ENCODE measurements at places on chromosomes 5 and 9.

DNA sequence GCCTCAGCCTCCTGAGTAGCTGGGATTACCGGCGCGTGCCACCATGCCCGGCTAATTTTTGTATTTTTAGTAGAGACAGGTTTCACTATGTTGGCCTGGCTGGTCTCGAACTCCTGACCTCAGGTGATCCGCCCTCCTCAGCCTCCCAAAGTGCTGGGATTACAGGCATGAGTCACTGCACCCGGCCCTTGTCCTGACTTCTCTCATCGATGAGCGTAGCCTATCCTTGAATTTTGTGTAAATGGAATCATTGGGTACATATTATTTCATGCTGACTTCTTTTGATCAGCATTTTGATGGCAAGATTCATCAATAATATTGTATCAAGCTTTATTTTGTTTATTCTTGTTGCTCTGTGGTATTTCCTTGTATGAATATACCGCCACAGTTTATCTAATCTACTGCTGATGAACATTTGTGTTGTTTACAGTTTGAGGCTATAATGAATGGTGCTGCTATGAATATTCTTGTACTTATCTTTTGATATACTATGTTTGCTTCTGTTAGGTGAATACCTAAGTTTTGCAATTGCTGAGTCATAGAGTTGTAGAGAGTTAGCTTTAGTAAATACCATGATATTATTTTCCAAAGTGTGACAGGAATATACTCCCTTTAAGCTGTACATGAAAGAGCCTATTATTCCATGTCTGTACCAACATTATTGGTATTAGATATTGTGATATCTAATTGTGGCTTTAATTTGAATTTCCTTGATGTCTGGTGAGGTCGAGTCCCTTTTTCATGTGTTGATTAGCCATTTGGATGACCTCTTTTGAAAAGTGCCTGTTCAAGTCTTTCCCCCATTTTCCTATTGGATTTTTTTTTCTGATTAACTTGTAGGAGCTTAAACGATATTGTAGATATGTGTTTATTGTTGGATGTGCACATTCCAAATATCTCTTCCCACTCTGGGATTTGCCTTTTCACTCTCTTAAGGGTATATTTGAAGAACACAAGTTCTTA, 107.5 kb downstream of the RGS3 start:
- DNase-seq, result no peak

DNA sequence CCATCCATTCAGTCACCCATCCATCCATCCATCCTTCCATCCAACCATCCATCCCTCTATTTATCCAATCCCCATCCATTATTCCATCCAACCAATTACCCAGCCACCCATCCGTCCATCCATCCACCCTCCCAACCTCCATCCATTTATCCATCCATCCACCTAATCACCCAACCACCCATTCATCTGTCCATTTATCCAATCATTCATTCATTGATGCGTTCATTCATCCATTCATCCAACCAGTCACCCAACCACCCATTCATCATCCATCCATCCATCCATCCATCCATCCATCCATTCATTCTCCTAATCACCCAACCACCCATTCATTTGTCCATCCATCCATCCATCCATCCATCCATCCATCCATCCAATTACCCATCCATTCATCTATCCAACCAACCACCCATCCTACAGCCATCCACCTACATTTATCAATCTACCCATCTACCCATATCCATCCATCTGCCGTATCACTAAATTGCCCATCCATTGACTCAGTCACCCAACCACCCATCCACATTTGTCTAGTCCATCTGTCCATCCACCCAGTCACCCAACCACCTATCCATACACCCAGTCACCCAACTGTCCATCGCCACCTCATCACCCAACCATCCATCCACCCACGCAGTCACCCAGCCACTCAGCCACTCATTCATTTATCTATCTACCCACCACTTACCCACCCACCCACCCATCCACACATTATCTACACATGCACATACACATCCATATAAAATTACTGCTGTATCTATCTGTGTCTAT, 165.4 kb downstream of the TRIO start:
- DNase-seq, result no peak

DNA sequence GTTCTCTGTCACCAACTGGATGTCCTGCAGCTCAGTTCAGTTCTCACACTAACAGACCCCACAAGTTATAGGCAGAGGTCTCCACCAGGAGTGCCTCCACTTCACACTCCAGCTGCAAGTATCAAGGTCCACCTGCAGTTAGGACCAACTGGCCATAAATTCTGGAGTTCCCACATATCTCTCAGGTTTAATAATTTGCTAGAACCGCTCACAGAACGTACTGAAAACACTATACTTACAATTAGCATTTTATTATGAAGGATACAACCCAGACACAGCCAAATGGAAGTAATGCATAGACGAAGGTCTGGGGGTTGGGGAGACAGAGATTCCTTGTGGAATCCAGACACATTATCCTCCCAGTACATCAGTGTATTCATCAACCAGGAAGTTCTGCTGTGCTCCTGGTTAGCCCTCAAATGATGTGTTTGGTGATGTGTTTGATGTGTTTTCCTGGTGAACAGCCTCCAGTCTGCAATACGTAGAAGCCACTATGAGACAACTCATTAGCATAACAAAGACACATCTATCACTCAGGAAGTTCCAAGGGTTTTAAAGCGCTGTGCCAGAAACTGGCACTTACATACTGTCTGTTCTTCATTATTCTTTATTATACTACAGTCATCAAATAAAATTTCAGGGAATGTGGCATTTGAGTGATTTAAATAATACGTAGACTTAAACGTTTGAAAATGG, 25.4 kb downstream of the OGN start:
- no peak for DNase-seq

DNA sequence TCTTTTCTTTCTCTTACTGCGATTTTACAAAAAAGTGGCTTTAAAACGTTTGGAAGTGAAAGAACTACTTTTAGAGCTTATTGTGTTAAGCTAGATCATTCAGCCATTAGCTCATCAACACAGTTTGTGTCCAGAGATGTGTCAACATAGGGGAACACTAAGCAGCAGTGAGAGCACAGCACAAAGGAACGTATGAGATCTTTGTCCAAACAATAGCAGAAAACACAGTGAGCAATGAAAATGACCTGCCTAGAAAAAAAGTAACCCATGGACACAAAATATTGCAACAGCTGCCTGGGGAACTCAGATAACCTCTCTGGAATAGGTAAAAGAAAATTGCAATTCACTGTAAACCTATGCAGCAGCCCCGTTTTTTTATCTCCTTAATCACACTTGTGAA, 372.5 kb downstream of the ARHGEF28 start:
- DNase-seq, result no peak

- DNase-seq, result peak; percentile 19
Observed at GRCh38 chr9:112112941-112113681, 62.0 kb downstream of the SUSD1 start.

GRCh38 chr9:96654450-96655197, 493 bp downstream of the PRXL2C start:
- peak; percentile 76 for DNase-seq

DNA sequence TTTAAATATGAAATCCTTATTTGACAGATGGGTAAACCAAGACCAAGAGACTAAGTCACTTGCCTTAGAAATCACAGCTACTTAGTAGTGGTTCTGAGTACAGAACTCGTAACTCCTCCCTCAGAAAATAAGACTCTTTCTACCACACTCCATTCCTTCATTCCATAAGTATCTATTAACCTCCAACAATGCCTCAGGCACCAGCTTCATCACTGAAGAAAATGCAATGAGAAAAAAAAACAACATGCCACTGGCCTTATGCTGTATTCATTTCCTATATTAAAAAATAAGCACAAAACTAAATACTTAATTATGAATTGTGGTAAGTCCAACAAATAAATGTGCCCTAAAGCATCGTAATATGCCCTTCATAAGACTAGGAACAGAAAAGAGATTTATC, 13.5 kb upstream of the FREM1 start:
- DNase-seq, result no peak

DNA sequence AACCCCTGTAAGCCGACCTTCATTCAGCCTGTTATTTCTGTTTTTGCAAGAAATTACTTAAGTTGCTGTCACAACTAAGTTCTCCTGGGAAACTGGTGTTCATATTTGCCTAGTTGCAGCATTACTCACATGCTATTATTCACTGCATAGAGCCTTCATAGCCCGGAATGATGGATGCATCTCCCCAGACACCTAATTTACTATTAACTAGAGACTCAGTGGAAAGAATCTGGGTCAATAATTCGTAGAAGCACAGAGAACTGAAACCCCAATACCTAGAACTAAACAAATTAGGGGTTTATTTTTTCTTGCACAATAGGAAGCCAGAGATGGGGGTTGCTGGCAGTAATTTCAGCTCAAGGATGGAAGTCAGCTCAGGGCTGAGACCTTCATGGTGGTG, 45.7 kb upstream of the FAM170A start:
- DNase-seq, result no peak

- no peak for DNase-seq
Observed at GRCh38 chr5:174708476-174709207, 15.7 kb upstream of the MSX2 start.

- peak; percentile 70 for DNase-seq
Observed at GRCh38 chr9:105157171-105157583, 87.3 kb upstream of the SLC44A1 start.

GRCh38 chr5:143652108-143652700, 159.8 kb upstream of the HMHB1 start:
- DNase-seq, result peak; percentile 9

DNA sequence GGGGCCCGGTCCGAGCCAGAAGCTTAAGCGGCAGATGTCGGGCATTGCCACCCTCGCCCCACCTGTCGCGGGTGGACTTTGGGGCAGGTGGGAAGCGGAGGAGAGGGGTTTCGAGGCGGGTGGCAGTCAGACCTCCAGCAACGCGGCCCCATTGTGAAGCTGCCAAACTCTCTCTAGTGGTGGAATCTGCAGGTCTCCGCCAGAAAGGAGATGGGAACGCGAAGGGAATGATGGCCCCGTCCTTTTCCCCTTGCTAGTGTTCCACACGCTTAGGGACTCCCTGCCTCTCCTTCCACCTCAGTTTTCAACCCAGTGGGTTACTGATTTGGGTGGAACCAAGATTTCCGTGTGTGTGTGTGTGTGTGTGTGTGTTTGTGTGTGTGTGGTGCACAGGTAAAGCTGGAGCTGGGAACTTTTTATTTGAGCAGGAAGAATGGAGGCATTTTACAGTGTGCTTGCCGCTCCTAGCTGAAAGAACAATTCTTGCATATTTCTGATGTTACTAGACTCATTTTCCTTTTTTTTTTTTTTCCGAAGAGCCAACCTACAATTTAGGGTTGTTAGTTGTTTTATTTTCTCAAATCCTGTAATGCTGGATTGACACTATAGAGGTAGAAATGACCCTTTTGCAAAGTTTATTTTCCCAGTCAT, 1.3 kb downstream of the MACIR start:
- peak; percentile 38 for DNase-seq

DNA sequence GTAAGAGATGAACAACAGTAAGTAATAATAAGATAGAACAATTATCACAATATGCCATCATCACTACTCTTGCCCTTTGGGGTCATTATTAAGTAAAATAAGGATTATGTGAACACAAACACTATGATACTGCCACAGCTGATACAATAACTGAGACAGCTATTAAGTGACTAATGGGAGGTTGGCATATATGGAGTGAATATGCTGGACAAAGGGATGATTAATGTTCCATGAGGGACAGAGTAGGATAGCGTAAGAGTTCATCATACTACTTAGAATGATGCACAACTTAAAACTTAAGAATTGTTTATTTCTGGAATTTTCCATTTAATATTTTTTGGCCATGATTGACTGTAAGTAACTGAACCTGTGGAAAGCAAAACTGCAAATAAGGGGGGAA, 16.6 kb downstream of the POU5F2 start:
- no peak for DNase-seq

- no peak for DNase-seq
Observed at GRCh38 chr9:137583957-137584356, 5.2 kb upstream of the DPH7 start.

DNA sequence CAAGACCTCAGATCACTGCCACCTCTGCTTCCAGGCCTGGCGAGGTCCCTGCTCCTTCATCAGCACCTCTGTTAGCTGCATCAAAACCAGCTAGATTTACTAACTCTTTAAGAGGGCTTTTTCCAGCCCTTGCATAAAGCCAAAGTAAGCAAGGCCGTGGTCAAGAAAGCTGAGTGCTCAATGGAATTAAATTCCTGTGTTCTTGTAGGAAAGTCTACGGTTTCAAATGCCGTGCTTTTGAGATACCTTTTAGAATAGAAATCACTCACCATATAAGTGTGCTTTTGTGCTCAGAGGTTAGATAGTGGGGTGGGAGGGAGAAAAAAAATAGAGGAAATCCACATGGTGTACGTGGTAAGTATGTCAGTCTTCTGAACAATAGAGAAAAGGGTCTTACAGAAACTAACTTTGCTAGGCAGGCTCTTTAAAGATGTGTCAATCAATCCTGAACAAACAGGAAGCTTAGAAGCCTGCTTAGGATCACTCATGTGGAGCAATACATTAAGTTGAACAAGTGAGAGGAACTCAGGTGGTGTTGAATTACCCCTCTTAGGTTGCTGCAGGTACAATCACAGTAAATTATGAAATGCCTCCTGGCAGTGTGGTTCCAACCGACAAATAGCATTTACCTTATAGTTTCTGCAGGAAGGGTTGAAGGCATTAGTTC, 79.7 kb downstream of the SEMA6A start:
- DNase-seq, result peak; percentile 91

- DNase-seq, result no peak
Observed at GRCh38 chr5:111779260-111779921, 22.4 kb upstream of the NREP start.

DNA sequence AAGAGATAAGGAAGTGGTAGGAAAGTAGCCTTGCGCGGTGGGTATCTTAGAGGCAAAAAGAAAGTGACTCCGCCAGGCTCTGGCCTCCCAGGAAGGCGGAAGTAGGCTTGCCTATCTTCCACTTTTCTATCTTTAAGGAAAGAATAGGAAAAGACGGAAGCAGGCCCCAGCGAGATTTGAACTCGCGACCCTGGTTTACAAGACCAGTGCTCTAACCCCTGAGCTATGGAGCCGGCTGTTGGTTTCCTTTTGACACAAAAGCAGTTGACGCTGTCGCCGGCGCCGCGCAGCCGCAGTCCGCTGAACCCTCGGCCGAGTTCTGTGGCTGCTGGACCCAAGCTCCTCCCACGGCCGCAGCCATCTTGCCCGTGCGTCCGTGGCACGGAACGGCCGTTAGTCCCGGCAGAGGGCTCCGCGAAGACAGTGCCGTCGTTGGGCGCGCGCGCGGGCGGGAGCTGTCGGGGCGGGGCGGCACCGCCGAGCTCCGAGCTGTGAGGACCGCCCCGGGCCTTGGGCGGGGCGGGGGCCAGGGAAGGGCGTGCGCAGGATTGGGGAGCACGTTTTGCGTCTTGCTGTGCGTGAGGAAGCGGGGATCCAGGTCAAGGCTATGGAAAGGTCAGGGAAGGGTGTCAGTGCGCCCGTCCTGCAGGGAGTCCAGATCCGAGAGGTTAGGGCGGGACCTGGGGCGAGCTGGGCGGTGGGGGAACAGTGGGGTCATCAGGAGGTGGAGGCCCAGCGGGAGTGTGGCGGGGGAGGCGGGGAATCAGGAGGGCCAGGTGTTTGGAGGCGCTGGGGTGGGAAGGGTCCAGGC, 13.3 kb downstream of the TRIM7 start:
- DNase-seq, result no peak
